GM12892 (cell line): ENCODE measurements at places on chromosomes 1 and 21.

DNA sequence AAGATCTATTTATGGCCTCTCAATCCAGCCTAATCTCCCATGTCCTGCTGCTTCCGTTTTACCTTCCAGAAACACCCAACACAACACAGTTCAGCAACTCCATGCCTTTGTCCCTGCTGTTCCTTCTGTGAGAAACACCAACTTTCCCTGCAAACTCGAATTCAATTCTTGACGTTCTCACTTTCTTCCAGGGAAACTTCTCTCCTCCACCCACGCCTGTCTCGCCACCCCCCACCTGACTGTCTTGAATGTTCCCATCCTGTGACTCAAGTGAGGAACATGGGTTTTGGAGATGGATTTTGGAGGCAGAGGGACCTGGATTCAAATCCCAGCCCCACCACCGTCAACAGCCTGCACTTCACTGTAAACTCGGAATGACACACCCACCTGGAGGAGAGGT, 44.8 kb downstream of the GRHL3 start:
- DNase-seq: no peak

GRCh38 chr1:108708691-108709660, 3.7 kb upstream of the FNDC7 start:
- no peak for DNase-seq

DNA sequence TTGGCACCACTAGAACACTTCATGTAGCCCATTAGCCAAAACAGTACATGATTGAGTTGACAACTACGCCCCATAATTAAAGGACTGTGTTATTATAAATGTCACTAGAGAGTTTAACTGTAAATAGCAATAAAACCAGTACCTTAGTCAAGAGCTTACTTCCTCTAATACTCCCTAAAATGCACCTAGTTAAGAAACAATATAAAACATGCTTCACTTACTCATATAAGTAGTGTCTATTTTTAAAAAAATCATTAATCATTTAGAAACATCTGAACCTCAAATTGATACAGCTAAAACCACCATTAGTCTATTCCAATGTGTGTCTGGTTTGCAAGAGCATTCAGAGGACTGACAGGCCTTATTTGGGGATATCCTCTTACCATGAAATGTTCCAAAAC, 25.3 kb downstream of the PTP4A2 start:
- DNase-seq: no peak

GRCh38 chr1:78759881-78760280, 110.2 kb downstream of the IFI44 start:
- no peak for DNase-seq

DNA sequence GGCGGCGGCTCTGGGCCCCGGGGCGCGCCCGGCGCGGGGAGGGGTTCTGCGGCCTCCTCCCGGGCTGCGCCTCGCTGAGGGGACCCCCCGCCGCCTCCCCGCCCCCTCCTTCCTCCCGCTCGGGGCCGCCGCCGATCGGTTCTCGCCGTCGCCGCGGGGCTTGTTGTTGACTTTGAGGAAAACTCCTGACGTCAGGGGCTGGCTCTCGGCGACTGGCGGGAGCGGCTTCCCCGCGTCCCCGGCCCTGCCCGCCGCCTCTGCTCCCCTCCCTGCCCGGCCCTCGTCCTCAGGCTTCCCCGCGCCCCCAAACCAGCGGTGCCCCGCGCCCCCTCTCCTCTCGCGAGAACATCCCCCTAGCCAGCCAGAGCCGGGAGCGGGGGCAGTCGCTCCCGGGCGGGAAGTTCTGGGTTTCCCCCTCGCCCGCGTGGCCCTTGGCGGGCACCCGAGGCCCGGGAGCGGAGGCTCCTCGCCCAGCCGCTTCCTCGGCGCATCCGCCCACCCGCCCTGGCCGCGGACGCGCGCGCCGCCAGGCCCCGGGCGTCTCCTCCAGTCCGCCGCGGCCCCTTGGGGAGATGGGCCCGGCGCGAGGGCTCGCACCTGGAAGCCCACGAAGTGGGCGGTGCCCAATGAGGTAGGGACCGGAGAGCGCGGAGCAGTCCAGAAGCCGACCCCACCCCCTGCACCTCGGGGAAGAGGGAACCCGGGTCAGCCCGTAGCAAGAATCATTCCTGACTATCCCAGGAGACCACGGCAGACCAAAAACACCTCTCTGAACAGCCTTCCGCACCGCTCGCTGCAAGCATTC, 611 bp upstream of the AKT3 start:
- DNase-seq: peak; percentile 41

DNA sequence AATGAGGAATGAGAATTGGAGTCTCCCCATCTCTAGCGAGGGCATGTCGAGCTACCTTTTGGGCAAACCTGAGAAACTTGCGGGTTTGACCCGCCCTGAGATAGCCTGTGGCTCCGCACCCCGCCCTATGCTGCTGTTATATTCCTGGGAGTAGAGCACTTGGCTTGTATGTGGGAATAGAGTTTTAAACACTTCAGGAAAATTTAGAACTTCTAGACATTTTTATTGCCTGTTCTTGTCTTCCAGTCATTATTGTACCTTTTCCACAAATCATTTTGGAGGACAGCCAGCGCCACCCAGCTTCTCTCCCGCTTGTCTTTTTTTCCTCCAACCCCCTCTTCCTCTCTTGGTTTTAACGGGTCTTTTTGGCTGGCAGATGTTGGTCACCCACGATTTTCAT, 738 bp downstream of the GNPAT start:
- no peak for DNase-seq

DNA sequence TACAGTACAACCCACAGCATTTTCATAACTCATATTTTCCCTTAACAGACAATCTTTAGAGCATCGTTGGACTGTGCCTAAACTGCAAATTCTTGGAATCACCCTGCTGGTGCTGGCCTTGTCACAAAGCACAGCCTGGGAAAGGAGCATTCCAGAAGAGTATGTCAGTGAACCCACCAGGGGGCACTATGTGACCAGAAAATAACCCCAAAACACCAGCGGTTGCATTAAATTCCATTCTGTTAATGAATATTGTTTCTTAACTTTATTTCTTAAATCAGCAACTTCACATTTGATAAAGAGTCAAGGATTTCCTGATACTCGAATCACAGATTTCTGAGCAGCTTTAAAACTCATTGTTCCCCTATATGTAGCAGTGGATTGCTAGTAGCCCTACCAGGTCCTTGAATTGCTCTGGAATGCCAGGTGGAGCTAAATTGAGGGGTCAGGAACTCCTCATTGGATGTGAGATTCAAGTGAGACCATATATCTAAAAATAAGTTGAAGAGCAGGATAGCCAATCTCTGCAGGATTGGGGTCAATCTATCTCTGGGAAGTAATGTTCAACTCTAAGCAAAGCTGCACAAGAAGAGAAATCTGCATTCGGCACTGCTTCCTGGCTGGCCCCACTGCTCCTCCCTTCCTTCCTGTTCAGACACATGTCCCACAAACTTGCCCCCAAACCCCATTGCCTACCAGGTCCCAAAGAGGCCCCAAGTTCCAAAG, 12.7 kb upstream of the RAB4A start:
- DNase-seq: no peak

DNA sequence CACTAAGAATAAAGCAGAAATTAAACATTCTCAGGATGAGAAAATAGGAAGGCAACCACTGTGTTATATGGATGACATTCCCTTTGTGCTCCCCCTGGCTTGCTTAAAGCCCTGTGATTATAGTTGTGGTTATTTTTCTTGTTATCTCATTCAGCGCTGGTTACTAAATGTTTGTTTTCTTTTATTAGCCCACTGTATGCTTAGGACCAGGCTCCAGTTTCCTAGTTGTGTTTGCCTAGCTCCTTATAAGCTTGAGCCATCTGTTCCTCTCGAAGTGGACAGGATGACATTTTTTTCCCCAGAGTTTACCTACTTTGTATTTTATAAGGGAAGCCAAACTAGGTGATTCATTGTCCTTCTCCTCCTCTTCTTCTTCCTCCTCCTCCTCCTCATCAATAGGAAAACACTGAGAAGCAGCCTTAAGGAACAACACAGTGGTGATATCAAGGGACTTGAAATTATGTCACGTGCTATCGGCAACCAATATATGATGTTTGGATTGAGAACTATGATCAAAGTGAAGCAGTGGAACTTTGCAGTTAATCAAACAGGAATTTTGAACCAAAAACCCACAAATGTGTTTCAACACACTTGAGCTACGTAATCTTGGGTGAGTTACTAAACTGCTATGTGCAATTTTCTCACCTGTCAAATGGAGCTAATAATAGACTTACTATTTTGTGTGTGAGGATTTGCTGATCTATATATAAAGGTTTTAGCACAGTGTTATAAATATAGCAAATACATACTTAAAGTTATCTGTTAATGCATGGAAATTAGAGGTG, 35.1 kb upstream of the RGS7 start:
- no peak for DNase-seq

- DNase-seq: no peak
Observed at GRCh38 chr1:246001142-246001836, 505.8 kb downstream of the SMYD3 start.

- no peak for DNase-seq
Observed at GRCh38 chr1:114482585-114482984, 28.4 kb downstream of the TRIM33 start.

GRCh38 chr1:43968348-43968948, 1.4 kb upstream of the DPH2 start:
- DNase-seq: no peak

GRCh38 chr1:18859560-18859959, at the start of gene TAS1R2:
Gene TAS1R2, minus strand, starts transcription at chr1:18859660. Its CDS starts 0 bp downstream, at chr1:18859660.
- no peak for DNase-seq

DNA sequence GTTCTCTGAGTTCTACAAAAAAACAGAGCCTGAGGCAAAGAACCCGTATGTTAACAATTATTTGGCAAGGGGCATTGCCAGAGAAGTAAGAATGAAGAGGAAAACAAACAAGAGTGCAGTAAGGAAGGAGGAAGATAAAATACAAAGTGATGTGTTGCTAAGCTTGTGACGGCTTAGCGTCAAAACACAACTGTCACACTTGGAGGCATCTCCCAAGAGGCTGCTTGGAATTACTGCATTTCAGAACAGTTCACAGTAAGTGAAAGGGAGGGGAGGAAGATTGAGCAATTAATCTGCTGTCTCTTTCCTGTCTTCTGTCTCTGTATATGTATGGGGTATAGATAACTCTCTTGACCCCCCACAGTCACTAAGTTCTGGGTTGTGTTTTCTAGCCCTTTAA, 1017.0 kb upstream of the TMPRSS15 start:
- no peak for DNase-seq

DNA sequence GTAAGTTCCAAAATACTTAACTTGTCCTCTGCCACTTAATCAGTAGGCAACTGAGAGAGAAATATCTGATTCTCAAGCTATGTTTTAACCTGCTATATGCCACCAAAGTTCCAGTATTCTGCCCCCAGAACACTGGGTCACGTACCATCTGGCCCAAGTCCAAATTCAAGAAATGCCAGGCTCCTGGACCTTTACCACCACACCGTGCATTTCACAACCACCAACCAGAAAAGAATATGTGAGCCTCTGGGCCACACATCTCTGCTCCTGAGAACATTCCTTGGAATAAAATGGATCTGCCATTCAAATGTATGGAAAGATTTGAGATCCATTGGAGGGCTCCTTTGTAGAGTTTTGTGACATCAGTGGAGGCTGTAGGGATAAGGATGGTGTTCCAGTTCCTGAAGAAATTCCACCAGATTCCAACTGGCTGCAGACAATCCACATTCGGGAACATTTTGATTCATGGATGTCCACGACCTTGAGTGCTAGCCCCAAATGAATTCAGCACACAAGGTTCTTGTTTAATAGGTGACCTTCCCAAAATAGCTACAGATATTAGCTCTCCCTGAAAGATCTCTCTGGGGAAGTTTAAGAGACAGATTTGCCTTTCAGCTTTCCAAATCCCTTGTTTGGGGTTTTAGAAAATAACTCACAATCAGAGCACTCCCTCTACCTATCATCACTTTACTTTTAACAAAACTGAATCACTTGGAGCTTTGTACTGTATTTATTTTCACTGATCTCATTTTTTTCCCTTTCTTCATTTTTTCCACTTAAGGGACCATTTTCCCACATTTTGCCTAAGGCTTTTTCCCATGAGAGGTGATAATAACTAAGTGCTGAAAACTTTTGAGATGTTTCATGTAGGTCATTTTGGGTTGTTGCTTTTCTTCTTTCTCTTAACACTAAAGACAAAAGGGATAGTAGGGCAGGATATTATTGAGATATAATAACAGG, 128.4 kb upstream of the ZC3H11B start:
- no peak for DNase-seq

DNA sequence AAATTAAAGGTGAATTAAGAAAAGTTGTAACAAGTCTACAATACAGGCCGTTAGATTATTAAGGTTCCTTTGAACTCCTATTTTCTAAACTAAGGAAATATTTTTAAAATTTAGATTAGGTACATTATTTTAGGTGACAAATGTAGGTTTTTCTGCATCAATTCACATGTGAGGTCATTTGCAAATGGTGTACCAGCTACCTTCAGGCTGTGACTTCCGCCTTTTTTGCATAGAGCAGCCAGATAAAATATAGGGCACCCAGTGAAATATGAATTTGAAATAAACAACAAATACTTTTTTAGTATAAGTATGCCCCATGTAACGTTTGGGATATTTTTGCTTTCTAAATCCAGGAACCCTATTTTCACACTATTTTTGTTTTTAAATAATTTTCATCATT, 544.0 kb downstream of the LMO4 start:
- DNase-seq: no peak

- DNase-seq: no peak
Observed at GRCh38 chr1:3787349-3787715, 9.0 kb downstream of the LRRC47 start.

GRCh38 chr1:112358798-112359408, 37.1 kb upstream of the CTTNBP2NL start:
- peak; percentile 20 for DNase-seq

DNA sequence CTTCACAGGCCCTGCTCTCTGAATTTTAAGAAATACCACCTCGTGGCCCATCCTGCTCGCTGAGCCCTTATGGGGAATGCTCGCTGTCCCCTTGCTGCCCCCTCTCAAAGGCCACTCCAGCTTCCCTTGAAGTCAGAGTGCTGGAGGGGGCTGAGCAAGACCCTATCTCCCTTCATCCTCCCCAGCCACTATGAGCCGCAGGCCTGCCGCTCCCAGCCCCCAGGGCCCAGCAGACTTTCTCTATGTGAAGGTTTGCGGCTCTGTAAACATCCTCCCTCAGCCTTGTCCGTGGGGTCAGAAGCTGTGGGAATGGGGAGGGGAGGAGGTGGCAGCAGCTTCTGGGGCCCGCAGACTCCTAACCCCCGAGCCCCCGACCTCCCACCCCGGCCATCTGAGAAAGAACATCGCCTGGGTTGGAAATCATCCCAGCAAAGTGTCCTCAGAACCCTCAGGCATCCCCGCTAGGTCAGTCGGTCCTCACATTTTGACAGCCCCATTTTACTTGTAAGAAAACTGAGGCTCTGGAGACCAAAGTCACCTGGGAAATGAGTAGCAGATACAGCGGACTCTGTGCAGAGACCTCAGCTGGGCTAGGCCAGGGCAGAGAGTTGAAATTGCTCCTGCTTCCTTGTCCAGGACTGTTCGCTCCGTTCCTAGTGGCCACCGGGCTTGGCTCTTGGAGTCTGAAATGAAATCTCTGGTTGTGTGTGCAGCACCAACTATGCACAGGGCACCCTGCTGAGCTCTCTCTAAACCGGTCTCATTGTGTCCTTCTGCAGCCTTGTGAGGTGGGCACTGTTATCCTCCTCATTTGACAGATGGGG, 4.4 kb downstream of the KCNQ4 start:
- no peak for DNase-seq
